ENCODE measurements at places on chromosomes 13 and 19.

DNA sequence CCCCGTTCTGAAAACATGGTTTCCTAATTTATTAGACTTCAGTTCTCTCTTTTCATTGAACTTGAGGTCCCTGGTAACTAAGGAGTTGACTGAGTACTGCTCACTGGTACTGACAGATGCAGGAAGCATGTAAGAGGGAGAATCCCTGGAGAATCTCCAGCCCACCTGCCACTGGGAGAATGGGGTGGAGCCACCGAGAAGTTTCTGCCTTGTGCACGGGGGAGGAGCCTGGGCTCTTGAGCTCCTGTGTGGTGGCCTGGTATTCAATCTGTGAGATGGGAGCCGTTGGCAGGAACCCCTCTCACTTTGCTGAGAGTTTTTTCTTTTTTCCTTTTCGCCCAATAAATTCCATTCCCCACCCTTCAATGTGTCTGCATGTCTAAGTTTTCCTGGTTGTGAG, 13.2 kb upstream of the AKAP11 start:
- DNase-seq, result no peak

GRCh38 chr19:50518091-50519005, 4.6 kb upstream of the ASPDH start:
- DNase-seq, result no peak

DNA sequence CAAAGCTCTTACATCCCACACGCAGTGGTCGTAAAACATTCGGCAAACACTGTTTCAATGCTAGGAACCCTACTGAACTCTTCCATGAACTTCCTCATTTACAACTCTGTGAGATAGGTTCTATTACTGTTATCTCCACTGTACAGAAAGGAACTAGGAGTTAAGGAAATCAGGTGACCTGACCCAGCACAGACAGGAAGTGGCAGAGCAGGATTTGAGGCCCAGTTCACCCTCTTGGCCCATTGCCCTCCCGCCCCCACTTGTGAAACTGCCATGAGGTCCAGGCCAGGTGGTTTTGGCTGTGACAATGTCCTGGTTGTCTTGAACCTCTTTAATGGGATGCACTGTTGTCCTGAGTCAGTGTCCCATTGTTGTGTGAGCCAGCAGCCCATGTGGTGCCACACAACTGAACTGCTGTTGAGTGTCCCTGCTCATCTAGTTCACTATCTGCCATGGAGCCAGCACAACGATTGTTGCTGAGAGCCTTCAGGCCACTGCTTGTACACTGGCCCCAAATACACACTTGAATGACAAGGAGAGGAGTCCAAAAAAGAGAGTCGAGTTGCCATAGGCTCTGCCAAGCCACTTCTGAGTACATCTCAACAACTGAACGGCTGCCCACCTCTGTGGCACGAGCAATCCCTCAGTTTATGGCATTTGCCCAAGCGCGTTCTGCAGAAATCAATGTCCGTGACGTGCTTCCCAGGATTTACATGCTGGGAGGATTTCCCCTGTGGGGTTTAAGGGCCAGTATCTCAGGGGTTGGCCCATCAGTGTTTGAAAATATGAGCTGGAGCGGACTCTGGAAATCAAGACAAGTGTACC, 484.6 kb downstream of the TSHZ3 start:
- DNase-seq, result no peak

- no peak for DNase-seq
Measured at GRCh38 chr13:74423434-74423833, 289.2 kb upstream of the KLF12 start.

DNA sequence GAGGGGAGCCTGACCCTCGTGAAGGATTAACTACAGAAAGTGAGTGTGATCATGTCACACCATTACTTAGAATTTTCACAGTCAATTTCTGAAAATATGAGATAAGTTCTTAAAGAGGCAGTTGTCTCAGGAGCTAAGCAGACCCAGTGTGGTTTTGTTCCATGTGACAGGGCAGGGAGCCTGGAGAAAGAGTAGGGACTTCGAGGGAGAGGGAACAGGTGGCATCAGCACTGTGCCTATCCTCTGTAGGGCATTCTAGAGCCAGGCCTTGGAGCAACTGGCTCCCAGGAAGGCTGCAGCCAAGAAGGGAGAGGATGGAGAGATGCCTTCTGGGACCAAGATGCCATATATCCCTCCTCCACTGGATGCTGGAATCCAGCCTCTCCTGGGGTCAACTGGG, 183.0 kb downstream of the TSHZ3 start:
- no peak for DNase-seq

- DNase-seq, result no peak
Measured at GRCh38 chr13:30679483-30680330, 55.6 kb upstream of the ALOX5AP start.

GRCh38 chr19:51586103-51586728, 15.1 kb downstream of the ZNF175 start:
- DNase-seq, result no peak

GRCh38 chr19:10517361-10517759, at the start of gene S1PR5:
S1PR5 (minus strand) TSS chr19:10517447; CDS start chr19:10515011, 2,436 bp downstream.
- no peak for DNase-seq

GRCh38 chr13:79602936-79603335, 122.0 kb downstream of the NDFIP2 start:
- DNase-seq, result no peak

DNA sequence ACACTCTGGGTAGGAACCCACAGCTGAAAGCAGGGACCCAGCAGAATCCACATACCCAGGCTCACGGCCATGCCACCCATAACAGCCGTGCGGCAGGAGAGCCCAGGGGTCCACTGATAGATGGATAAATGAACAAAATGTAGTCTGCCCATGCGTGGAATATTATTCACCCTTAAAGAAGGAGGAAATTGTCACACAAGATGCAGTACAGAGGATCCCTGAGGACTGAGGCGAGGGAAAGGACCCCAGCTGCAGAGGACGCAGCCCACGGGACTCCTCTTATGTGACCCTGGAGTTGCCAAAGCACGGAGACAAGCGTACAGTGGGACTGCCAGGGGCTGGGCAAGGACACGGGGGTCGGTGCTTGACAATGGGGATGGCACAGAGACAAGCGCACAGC, 10.7 kb downstream of the GRTP1 start:
- no peak for DNase-seq

GRCh38 chr19:31350033-31350692, 927 bp upstream of the TSHZ3 start:
- no peak for DNase-seq

- DNase-seq, result no peak
Measured at GRCh38 chr19:21498651-21499050, 6.8 kb upstream of the ZNF429 start.

DNA sequence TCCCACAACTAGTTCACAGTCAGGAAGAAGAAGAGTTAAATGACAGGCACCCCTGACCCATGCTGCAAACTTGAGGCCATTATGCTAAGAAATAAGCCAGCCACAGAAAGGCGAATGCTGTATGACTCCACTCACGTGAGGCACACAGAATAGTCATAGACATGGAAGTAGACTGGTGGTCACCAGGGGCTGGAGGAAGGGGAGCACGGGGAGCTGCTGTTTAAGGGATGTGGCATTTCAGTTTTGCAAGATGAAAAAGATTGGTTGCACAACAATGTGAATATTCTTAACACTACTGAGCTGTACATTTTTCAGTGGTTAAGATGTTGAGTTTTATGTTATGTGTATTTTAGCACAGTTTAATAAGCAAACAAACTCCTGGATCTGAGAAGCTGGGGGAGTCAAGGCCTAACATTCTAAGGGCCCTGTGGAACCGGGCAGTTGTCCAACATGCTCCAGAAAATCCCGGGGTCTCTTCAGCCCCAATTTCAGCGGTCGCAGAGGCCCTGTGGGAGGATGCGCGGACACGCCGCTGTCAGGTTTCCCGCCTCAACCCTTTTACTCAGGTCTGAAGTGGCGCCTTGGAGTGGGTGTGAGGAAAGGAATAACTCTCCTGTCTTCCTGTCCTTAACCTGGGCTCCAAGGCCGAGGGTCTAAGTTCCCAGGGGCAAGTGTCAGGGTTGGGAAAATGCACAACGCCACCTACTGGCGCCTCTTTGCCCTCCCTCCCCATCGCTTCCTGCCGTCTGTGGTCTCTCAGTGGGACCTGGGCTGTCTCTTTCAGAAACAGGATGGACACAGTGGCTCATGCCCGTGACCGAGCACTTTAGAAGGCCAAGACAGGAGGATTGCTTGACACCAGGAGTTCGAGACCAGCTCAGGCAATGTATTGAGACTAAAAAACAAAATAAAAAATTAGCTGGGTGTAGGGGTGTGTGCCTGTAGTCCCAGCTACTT, 4.4 kb upstream of the TMEM272 start:
- no peak for DNase-seq

DNA sequence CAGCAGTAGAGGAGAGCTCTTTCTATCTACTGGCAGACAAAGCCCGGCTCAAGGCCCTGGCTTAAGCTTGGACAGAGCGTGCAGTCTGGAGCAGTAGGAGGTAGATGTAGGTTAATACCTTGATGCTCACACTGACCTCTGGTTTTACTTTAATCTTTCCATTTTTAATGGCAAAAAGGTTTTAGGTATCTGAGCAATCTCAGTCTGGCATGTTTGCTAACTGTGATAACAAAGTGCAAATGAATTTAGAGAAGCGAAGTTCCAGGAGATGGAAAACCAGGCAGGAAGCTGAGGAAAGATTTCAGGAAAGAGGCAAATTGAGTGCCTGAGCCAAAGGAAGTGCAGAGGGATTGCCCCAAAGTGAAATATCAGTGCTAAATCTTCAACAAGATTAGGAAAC, 356.6 kb downstream of the FOXO1 start:
- no peak for DNase-seq

DNA sequence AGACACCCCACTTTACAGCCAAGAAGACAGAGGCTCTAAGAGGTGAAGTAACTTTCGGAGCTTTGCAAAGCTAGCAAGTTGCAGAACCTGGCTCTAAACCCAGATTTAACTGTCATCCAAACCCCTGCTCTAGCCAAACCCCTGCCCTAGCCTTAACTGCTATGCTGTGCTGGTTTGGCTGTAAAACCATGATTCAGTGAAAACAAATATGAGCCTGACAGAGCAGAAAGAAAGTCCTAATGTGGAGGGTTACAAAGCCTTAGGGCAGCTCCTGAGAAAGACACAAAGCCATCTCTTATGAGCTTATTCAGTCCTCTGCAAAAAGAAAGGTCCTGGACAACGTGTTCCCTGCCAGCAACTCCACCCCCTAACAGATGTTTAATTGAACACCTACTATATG, 172.8 kb downstream of the KATNAL1 start:
- DNase-seq, result no peak

GRCh38 chr19:10122045-10122444, 2.3 kb upstream of the EIF3G start:
- peak; percentile 39 for DNase-seq

DNA sequence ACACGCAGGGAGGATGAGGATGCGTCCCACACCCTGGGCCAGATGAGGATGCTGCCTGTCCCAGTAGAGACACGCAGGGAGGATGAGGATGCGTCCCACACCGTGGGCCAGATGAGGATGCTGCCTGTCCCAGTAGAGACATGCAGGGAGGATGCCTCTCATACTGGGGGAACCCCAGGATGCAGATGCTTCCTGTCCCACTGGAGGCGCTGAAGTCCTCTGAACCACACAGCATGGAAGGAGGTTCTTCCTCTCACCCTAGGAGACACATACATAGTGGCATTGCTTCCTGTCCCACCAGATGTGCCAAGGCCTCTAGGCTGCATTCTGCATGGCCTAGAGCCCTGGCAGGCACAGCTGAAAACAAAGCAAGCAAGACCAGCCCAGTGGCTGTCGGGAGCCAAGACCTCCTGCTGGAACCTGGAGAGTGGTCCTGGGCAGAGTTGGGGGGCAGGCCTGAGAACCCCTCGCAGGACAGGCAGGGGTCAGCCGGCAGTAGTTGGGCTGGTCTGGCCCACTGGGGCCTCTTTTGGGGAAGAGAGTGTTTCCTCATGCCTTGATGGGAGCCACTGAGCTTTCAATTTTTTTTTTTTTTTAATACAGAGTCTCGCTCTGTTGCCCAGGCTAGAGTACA, 4.3 kb downstream of the HPN start:
- DNase-seq, result no peak

DNA sequence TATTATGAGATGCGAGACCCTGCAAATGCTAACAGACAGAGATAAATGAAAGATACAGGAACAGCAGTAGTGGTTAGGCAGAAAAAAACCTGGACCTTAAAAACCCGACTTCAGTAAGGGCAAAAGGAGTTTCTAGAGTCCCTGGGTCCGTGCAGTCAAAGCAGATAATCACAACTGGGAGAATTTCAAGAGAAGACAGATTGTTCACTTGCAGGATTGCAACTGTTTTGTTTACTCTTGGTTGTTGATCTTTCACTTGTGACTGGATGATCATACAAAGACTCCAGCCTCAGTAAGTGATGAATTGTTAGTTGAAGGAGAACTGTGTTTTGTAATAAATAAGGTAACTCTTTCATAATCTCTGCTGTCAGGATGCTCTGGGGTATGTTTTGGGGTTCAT, 135.1 kb downstream of the GPC6 start:
- DNase-seq, result no peak

DNA sequence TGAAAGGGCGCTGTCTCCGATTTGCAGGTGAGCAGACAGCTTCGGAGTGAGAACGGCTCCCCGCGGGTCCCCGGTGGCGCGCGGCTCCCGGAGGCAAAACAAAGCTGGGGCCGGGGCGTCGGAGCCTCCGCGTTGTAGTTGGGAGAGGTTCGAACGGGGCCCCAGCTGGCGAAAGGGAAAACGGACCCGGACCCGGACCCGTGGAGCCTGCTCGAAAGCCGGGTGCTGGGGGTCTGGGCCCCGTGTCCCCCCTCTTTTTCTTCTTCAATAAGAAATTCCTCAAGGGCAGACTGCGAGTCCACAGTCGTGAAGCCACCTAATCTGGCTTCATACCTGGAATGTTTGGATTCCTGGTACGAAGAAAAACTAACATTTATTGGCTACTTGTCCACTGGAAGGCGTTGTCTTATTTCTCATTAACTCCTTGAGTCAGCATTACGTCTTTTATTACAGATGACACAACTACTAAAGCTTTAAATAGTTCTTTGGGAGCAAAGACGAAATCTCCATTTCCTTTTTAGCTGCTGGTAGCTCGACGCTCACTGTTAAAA, 632 bp upstream of the MTIF3 start:
- no peak for DNase-seq

- DNase-seq, result no peak
Measured at GRCh38 chr19:18433735-18434398, 4.1 kb downstream of the ISYNA1 start.

DNA sequence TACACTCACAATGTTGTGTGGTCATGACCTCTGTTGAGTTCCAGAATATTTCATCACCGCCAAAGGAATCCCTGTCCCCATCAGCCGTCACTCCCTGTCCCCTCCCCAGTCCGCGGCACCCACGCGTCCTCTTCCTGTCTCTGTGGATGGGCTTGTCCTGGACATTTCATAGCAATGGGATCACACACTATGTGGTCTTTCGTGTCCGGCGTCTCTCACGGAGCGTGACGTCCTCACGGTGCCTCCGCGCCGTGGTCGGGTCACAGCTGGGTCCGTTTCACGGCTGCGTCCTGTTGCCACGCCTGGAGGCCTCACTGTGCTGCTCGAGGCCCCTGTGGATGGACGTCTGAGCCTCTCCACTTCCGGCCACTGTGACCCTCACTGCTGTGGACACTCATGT, 6.6 kb downstream of the AZU1 start:
- DNase-seq, result no peak

All from AG04450 (cell line).